ENCODE measurements at places on chromosomes 3 and 15.

GRCh38 chr15:84775867-84776449 is 27.6 kb downstream of the ZNF592 start:
- DNase-seq, result no peak

- peak; percentile 40 for DNase-seq
These were observed 85.9 kb upstream of the CSPG5 start for GRCh38 chr3:47664519-47664918.

- no peak for DNase-seq
These were observed 561 bp downstream of the SIDT1 start for GRCh38 chr3:113532698-113533533.

- DNase-seq, result no peak
These were observed 463.9 kb upstream of the ADAMTS9 start for GRCh38 chr3:65151666-65152065.

- DNase-seq, result peak; percentile 30
These were observed 295.7 kb downstream of the UNC13C start for GRCh38 chr15:54273928-54274327.

- no peak for DNase-seq
These were observed 68.6 kb upstream of the EPHA3 start for GRCh38 chr3:89038869-89039268.

DNA sequence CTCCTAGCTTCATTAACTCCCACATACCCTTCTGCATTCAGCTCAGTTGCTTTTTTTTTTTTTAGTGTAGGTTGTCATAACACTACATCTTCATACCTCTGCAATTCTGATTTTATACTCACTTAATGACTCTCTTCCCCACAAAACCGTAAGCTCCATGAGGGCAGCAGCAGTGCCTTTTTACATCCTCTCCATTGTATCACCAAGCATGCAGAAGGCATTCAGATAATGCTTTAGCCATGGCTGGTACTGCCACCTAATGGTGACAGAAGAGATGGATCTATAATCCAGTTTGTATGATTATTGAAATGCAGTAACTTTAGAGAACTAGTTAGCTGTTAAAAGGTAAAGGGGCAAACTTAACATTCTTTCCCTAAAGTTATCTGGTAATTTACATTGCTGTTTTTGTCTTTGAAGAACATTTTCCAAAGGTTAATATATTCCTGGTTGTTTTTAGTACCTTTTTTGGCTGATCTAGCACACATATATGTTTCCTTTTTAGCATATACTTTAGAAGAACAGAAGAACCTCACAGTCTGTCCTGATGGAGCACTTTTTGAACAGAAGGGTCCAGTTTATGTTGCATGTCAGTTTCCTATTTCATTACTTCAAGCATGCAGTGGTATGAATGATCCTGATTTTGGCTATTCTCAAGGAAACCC is 36.8 kb downstream of the ATP1B3 start:
- DNase-seq, result peak; percentile 63

GRCh38 chr3:49359623-49360022 is 1.5 kb upstream of the GPX1 start:
- DNase-seq, result peak; percentile 65

DNA sequence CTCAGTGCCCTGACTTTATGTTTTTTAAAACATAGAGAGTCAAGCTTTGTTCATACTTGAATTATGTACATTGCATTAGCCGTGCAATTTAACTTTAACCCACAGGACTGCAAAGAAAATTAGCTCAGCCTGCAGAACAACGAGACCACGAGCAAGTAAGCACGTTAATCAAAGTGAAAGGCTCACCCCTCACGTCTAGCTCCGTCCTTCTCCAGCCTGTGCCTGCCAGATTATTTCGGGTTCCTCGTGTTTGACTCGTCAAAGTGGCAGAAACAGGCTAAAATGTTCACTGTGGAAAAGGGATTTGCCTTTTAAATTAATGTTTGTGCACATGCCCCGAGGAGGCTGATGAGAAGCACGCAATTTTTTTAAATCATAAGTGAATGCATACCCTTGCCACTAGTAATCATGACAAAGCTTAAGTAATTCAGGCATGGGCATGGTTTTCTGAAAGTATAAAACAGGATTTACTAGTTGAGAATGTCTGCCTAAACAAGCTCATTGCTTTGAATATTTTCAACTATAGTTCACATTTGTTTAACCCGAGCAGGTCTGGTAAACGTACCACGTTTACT is 15.3 kb downstream of the ZBTB38 start:
- no peak for DNase-seq

DNA sequence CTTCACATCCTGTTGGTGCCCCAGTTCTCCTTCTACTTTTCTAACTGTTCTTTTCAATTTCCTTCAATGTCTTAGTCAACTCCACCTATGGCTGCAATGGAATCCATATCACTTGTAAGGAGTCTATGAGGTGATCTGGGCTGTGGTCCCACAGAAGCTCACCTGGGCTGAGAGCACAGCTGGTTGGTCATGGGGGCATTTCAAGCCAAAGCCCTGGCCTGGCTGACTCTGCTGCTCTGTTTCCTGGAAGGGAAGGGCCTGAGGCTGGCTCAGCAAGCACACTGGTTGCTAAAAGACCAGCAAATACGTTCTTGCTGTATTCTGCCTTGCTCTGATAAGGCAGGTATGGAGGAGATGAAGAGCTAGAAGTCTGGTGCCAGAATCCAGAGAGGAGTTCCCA is 29.0 kb downstream of the AMOTL2 start:
- no peak for DNase-seq

DNA sequence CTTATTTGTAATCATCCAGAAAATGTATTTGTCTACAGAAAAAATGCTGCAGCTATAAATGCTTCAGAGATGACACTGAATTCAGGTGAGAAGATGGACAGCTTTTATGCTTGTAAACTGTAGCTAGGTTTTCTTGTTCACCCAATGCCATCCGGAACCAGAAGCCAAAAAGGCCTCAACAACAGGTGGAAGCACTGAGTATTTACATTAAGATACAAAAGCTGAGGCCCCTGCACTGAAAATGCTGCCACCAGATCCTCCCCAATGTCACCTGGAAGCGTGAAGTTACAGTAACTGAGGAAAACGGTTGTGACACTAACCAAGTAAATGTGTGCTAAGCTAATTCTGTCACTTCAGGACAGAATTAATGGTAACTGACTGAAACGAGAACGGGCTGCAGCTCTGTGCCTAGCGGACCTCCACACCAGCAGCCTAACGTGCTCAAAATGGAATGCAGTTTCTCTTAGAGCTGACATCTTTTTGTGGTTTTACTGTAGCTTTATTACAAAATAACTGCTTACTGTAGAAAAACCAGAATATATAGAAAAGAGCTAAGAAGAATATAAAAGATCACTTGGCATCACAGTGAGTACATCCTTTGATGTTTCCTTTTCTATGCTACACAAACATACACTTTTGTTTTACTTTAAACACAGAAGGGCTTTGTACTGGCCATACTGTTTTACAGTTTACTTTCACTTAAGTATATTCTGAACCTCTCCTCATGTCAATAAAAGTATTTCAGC is 7.6 kb downstream of the CHSY1 start:
- no peak for DNase-seq

DNA sequence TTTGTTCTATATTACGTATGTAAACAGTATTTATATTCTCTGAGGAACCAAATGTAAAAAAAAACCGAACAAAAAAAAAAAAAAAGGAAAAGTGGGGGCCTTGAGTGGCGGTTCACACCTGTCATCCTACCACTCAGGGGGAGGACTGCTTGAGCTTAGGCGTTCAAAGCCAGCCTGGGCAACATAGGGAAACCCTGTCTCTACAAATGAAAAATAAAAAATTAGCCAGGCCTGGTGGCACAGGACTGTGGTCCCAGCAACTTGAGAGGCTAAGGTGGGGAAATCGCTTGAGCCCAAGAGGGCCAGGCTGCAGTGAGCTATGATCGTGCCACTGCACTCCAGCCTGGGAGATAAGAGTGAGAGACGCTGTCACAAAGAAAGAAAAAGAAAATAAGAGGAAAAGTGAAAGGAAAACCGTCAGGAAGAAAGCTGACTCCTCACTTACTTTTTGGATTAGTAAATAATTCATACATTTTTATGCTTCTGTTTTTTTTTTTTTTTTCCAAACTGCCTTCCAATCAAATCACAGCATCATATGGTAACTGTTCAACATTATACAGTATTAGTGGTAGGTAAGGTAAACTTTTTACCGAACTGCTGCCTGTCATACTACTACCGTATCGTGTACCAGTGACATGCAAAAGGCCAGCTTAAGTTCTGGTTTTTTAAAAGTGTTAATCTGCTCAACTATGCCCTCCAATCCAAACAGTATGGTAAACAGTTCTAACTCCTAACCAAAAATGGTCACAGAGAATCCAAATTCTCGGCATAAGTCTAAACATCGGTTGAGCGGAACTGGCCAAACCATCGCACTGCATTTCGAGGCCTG is 1.2 kb downstream of the PHC3 start:
- peak; percentile 25 for DNase-seq

DNA sequence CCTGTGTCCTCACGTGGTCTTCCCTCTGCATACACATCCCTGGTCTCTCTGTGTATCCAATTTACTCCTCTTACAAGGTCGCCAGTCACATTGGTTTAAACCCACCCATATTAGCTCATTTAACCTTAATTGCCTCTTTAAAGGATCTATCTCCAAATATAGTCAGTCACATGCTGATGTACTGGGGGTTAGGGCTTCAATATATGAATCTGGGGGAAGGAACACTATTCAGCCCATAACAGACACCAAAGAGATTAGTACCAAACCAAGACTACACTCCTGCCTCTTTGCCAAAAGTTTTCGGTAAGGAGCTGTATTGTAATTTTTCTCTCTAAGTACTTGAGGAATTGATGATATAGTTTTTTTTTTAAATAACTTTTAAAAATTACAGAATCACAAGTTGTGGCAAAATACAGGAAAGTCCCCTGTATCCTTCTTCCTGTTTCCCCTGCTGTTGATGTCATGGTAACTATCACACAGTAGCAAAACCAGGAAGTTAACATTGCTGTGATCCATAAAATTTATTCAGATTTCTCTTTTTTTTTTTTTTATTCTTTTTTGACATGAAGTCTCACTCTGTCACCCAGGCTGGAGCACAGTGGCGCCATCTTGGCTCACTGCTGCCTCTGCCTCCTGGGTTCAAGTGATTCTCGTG is 67.8 kb downstream of the SLCO3A1 start:
- no peak for DNase-seq

- DNase-seq, result no peak
These were observed 486.7 kb downstream of the IL5RA start for GRCh38 chr3:2623436-2623835.

DNA sequence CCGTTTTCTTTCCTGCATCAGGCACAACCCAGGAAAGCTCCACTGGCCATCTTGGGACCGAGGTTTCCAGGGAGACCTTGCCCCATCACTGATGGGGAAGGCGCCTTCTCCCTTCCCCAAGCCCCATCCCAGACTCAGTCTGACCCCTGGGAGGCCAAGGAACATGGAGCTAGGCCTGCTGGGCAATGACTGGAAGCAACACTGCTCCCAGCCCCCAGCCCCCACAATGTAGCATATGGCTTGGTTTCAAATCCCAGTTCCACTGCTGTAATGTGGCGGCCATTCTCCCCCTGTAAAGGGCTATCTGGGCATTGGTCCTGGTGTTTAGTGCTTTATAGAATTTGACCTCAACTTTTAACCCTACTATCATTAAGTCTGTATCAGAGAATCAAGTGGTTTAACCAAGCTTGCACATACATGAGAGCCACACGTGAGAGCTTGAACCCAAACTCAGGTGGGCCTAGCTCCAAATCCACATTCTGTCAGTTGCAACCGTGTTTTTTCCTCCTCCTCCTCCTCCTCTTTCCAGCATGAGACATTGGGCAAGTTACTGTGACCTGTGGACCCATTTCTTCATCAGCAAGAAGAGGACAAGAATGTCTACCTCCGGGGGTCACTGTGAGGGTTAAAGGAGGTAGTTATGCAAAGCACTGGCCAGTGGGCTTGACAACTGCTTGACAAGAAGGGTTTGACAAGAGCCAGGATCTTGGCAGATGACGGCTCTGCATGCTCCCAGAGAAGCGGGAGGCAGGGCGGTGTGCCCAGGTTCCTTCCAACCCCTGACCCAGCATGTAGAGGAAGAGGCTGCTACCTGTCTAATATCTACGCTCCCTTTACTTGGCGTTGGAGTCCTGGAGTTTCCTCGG is 37.4 kb downstream of the KLHL25 start:
- DNase-seq, result no peak

- no peak for DNase-seq
These were observed 61.0 kb downstream of the OTOL1 start for GRCh38 chr3:161557445-161558150.

DNA sequence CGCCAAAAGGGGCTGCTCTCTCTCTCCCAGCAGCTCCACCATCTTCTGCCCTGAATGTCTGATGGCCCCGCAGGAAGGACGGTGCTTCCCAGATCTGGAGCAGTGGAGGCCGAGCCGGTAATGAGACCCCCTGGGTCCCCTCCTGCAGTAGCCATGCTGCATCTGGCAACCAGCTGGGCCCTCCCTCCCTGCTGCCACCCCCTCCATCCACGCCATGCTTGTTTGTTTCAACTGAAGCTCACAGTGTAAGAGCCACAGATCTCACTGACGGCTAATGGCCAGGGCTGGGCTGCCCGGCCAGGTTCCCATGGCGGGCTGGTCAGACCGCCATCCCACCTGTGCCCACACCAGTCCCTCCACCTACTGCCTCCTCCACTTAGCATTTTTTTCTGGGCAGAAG is 260.8 kb downstream of the UACA start:
- no peak for DNase-seq

DNA sequence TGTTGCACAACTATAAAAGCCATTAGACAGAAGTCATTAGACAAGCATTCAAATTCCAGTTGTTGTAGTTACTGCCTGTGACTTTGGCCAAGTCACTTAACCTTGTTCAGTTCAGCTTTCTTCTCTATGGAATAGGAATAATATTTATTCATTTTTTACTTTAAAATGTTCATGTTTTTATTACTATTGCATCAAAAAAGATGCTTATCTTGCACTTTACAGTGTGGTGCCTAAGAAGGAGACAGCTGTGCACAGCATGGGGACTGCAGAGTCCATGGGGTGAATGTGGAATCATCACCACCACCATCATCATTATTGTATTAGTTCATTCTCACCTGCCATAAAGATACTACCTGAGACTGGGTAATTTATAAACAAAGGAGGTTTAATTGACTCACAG is 504.2 kb downstream of the SOX2 start:
- no peak for DNase-seq
